ENCODE measurements at places on chromosomes 6 and 20. TPM values are rescaled to one million over a fixed set of nuclear protein-coding genes. Genes with fewer than 3 reads are reported as not detected.

DNA sequence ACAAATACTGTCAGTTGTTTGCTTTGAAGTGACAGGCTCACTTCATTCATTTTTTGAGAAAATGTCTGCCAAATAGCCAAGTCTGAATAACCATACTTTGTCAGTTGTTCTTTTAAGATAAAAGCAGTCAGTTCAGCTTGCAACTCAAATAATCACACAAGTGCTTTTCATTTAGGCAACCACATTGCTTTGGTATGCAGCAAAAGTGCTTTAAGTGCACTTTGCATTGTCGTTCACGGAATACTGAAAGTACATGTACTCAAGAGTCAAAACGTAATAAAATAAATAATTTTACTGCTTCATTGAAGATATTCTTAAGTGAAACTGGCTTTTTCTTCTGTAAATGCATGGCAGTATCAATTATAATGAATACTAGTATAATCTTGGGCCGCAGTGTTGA, 107.2 kb downstream of the MMS22L start:
- DNase-seq = no peak

DNA sequence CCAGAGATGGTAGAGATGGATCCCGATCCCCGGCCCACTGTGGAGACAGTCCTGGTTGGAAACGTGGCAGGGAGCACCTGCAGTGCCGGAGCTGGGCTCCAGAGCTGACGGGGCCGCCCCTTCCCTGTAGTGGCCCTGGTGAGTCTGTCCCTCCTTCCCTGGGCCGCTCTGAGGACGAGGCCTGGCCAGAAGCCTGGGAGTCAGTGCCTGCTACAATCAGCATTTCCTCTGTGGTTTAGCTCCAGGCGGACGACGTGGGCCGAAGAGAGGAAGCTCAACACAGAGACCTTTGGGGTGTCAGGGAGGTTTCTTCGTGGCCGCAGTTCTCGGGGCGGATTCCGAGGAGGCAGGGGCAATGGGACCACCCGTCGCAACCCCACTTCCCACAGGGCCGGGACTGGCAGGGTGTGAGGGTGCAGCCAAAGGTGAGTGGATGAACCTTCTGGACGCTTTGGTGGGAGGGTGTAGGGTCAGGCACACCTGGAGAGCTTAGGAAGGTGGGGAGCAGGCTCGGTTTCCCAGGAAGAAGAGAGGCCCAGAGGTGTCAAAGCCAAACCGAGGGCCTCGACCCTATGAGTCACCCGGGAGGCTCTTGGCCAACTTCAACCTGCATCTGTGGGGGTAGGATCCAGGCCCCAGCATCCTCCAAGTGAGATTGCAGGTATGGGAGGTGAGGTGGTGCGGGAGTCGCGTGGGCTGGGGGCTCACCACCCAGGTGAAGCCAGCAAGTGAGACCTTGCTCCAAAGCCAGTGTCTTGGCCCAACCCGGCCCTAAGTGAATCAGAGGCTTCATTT, 9.9 kb downstream of the PSMA7 start:
- no peak for DNase-seq

Gene HCRTR2
- 0.16 TPM for total RNA-seq

- DNase-seq = no peak
These were observed 38.0 kb downstream of the TGM2 start for GRCh38 chr20:38126932-38127621.

- DNase-seq = no peak
These were observed 1.9 kb downstream of the ASF1A start for GRCh38 chr6:118895859-118896258.

DNA sequence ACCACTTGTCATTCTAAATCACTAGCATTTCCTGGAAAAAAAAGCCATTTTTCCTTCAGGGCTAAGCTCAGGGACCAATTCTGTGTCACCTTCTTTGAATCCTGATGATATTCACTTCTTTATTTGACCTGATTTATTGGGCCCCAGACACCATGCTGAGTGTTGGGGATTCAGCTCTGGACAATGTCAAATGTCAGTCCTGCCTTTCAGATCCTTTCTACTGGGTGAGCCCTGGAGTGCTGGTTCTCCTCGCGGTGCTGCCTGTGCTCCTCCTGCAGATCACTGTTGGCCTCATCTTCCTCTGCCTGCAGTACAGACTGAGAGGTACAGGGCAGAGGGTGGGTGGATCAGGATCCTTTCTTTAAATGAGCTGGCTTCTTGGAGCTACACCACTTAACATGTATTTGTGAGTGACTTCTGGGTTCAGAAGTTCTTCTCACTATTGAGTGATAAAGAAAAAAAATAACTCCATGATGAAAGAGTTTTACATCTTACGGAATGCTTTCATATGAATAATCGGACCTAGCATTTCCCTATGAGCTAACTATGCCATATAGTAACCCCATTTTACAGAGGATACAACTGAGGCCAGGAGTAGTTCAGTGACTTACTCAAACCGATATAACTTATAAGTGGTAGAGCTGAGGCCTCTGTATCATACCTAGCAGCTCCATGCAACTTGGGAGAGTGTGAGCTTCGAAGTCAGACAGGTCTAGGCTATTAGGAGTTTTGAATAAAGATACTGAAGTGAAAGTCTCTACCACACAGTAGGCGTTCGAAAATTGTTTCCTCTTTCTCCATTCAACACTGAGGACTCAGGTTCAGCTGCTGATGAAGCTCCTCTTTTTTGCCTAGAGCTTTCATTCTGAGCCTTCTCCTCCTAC, 9.3 kb downstream of the MOG start:
- DNase-seq = no peak

Data from urinary bladder (tissue), 4 donors.